ENCODE measurements at places on chromosomes 5 and 9.

DNA sequence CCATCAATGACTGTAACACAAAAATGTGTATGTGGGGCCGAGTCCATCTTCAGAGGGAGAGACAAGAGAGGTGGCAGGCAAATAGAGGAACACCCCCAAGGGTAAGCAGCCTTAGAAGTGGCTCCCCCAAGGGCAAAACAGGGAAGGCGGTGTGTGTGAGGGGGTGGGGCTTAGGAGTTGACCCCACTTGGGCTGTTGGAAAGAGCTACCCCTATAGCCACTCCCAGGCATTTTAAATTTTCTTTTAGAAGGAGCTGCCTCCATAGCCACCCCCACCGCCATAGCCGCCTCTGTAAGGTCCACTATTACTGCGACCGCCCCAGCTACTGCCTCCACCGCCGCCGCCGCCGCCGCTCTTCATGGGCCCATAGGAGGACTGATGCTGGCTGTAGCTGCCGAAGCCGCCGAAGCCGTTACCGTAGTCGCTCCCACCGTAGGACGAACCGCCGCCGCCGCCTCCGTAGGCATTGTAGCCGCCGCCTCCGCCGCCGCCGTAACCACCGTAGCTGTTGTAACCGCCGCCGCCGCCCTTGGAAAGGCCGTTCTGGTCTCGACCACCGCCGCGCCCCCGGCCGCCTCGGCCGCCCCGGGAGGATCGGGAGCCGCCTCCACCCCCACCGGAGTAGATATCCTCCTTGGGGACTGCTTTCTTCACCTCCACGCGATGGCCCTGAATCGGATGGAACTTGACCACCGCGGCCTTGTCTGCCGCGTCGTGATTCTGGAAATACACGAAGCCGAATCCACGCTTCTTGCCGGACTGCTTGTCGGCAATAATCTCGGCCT, 1.1 kb downstream of the HNRNPA0 start:
- peak; percentile 81 for DNase-seq

DNA sequence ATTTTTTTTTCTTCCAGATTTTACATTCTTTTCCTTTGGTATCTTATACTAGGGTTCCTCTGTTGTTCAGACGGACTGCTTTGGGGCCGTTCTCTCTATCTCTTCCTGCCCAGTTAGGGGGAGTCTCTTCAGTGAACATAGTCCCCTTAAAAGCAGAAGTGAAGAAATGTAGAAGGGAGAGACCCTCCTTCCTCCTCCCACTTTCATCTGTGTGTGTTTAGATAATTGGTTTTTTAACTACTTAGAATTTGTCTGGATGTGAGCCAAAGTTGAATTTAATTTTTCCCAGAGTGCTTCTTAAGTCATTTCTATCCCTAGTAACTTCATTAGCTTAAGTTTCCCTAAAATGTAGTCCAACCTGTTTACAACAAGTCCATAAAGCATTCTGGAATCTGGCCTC, 167.5 kb downstream of the HACD4 start:
- DNase-seq = peak; percentile 22

DNA sequence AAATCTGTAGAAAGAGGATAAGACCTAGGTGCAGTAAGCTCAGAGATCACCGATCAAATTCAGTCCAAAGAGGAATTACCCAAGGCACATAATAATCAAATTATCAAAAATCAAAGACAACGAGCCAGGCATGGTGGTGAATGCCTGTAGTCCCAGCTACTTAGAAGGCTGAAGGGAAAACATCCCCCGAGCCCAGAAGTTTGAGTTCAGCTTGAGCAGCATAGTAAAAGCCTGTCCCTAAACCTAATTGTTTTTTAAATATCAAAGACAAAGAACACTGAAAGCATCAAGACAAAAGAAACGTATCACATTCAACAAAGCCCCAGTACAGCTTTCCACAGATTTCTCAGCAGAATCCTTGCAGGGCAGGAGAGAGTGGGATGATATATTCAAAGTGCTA, 122.9 kb downstream of the CEP120 start:
- no peak for DNase-seq

GRCh38 chr9:503881-504852, 289.5 kb downstream of the DOCK8 start:
- peak; percentile 75 for DNase-seq

DNA sequence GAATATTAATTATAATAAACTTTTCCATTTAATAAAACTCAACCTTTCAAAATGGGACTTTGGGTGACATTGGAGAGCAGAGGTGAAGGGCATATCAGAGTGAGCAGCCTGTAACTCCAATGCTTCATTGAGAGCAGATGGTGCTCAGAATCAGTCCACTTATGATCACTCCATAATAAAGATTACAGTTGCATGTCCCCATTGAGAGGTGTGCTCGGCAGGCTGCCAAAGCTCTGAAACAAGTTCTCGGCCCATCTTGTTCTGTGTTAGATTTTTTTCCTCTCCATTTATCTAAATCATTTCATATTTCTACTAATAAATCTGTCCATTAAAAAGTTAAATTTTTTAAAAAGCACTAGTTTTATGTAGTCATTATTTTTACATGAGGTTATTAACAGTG, 1786.4 kb upstream of the WWC1 start:
- DNase-seq = no peak

GRCh38 chr5:169458221-169458620, 125.4 kb upstream of the SPDL1 start:
- no peak for DNase-seq

GRCh38 chr9:96217294-96217707, 84.7 kb downstream of the HSD17B3 start:
- peak; percentile 6 for DNase-seq

DNA sequence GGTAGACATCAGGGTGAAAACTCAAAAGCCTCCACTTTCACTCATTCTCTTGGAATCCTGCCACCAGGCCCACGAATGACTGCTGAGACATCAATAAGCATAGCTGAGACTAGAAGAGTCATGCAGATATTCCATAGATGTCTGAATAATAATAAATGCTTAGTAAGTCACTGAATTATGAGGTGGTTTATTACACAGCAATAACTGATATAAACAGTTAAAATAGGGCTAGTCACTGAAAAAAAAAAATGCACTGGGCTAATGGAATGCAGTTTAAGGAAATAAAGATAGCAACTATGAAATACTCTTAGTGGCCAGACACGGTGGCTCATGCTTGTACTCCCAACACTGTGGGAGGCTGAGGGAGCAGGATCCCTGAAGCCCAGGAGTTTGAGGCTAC, 262.8 kb upstream of the CDH6 start:
- no peak for DNase-seq

- no peak for DNase-seq
Observed at GRCh38 chr9:86775718-86776117, 171.6 kb downstream of the GAS1 start.

GRCh38 chr5:1779782-1780613, 19.6 kb downstream of the MRPL36 start:
- DNase-seq = no peak

DNA sequence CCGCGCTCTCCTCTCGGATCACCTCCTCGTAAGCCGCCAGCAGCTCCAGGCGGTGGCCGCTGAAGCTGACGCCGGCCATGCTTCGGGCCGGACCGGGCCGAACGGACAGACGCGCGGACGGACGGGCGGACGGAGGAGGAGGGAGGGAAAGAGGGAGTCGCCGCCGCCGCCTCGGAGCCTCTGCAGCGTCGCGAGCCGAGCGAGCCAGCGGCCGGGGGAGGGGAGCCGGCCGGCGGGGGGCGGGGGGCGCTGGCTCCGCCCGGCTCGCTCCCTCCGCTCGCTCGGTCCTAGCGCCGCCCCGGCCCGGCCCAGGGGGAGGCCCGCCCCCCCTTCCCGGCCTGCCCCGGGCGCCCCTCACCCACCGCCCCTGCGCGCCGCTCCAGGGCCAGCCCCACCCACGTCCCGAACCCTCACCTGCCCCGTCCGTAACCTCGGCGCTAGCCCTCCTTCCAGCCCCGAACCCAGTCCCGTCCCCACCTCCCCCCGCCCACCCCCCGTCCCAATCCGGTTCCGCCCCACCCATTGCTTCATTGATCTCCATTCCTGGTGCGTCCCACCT, at the start of gene DBN1:
DBN1 (minus strand) TSS at position 192 of the 559 bp plus-strand sequence; CDS start at position 79, 113 bp downstream.
- DNase-seq = peak; percentile 45
